ENCODE measurements at places on chromosomes 7 and 10. TPM values are rescaled to one million over a fixed set of nuclear protein-coding genes. Genes with fewer than 3 reads are reported as not detected.

SLC16A9 gene
- total RNA-seq = 0.18 TPM

DNA sequence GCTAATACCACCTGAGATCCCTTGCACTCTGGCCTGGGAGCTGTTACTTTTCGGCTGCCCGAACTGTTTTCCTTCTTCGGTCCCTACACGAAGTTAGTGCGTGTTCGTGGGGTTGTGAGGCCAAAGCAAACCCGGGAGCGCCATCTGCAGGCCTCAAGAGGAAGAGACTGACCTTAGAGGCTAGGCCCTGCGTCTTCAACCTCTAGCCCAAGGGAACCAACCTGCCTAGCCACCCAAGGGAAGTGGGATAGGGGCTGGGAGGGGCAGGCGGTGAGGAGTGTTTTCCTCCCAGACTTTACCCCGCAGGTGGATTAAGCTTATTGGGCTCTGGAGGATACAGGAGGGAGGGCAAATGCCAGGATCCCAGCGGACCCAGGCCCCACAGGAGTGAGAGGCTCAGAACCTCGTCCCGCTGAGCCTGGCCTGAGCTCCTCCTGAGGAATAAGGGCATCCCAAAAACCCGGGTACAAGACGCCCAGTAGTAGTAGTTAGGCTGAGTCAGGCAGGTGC, 1.7 kb upstream of the PAX2 start:
- peak; percentile 55 for DNase-seq

GRCh38 chr10:35992107-35992506, 350.0 kb upstream of the FZD8 start:
- DNase-seq = no peak

GRCh38 chr7:124027236-124027635, 5.6 kb downstream of the TMEM229A start:
- no peak for DNase-seq

DNA sequence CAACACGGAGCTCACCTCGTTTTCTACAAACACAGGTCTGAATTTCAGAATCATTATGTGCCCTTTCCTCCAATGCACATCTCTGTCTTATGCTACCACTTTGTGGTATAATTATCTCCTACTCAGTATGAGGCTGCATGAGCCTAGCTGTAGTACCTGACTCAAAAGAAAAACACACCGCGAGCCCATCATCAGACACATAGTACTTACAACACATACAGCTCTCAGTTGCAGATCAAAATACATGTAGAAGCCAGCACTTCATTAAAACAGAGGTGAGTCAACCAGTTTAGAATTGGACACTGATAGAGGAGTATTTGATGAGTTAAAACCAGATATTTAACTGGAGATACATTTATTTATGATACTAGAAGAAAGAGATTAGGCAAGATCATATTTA, 1.4 kb upstream of the RTKN2 start:
- no peak for DNase-seq

DNA sequence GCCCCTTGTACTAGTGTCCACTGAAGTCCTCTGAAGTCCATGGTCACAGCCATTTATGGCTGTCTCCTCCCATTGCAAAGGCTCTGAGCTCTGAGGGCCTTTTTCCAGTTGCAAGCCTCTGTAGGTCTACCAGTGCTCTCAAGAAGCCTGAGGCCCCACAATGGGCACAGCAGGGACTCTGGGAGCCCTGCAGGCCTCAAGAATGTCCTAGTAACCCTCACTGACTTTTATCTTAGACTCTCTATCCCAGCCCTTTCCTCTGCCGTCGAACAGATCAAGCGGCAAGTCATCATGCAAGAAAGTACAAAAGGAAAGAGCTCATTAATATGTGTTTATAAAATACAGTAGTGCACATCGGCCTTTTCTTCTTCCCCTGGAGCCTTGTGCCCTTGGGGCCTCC, 23.4 kb downstream of the VWA2 start:
- no peak for DNase-seq

GRCh38 chr7:141074162-141074991, 513 bp downstream of the TMEM178B start:
- DNase-seq = no peak
